ENCODE measurements at places on chromosomes 6 and 20.

DNA sequence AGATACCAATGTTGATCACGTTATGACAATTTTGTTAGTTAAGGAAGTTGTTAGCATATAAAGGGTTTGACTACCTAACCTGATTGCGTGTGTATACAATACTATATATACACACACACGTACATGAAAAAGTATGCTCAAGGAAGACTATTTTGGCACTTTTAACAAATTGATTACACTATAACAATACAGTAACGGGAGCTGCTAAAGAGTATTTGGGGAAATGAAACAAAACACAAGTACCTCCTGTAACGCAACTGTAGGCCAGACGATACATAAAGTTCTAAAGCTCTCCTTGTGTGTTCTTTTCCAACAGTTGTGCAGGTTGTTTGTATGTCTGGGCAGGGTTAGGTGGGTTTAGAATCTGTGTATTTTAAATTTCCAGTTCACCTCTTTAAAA is 98.7 kb downstream of the PLEKHG1 start:
- no peak for DNase-seq

GRCh38 chr20:53070706-53071392 is 98.7 kb downstream of the TSHZ2 start:
- no peak for DNase-seq

GRCh38 chr6:163554663-163555062 is 140.1 kb downstream of the QKI start:
- DNase-seq: peak; percentile 54

DNA sequence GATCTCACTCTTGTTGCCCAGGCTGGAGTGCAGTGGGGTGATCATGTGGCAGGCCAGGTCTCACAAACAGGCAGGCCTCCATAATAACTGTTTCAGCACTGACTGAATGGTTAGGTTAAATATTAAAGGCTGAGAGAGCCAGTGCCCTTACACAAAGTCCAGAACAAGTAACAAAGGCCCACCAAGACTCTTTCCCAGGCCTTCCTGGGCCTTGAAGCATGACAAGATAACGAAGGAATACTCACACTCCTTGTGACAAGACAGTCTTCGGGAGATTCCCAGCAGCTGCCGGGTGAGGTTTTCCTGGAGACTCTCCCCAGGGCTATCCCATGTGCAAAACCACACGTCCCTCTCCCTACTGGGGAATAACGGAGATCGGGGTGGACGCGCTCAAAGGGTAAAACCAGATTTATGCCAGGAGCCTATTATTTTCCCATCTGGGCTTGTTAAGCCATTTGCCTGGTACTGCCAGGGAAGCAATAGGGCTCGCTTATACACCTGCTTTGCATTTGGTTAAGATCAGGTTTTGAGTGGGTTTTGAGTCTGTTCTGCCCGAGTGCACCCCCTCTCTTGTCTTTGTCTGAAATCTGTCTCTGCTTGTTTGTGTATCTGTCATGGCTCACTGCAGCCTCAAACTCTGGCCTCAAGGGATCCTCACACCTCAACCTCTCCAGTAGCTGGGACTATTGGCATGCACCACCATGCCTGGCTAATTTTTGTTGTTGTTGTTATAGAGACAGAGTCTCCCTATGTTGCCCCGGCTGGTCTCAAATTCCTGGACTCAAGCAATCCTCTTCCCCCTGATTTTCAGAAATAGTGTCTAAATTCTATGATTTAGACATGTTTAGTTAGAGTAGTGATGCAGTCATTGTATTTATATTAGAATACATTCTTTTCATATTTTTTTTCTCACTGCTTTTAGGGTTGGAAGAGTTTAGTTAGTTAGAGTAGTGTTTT is 1.4 kb upstream of the ENPP3 start:
- DNase-seq: no peak

DNA sequence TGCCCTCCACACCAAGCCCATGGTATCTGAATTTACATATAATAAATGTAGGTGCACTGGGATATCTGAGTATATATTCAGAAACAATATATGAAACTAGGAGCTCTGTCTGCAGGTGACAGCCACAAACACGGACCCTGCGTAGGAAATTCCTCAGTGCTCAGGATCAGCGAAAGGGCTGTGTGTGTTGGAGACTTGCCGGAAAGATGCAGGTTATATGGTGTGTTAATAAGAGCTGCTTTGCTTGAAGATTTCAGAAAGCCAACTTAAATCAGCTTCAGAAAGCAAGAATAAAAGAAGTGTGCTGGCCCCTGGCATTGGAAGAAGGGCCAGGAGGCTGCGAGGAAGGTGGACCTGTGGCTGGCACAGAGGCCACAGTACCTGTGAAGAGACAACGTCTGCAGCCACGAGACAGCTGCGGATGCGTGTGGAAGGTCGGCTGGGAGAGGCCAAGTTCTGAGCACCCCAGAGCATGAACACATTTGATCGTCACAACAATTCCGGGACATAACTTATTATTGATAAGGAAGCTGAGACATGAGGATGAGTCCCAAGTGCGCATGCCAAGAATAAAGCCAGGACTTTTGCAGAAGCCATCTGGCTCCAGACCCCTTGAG is 183.2 kb downstream of the DLL1 start:
- no peak for DNase-seq

DNA sequence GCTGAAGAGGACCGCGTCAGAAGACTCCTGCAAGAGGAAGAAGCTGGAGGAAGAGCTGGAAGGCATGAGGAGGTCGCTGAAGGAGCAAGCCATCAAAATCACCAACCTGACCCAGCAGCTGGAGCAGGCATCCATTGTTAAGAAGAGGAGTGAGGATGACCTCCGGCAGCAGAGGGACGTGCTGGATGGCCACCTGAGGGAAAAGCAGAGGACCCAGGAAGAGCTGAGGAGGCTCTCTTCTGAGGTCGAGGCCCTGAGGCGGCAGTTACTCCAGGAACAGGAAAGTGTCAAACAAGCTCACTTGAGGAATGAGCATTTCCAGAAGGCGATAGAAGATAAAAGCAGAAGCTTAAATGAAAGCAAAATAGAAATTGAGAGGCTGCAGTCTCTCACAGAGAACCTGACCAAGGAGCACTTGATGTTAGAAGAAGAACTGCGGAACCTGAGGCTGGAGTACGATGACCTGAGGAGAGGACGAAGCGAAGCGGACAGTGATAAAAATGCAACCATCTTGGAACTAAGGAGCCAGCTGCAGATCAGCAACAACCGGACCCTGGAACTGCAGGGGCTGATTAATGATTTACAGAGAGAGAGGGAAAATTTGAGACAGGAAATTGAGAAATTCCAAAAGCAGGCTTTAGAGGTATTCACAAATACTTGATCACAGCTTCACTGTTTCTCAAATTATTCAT is 8.9 kb upstream of the SNRNP48 start:
- no peak for DNase-seq

- no peak for DNase-seq
Measured at GRCh38 chr6:100228437-100228833, 234.4 kb upstream of the MCHR2 start.

- no peak for DNase-seq
Measured at GRCh38 chr6:125983246-125983945, 2.9 kb upstream of the TRMT11 start.

DNA sequence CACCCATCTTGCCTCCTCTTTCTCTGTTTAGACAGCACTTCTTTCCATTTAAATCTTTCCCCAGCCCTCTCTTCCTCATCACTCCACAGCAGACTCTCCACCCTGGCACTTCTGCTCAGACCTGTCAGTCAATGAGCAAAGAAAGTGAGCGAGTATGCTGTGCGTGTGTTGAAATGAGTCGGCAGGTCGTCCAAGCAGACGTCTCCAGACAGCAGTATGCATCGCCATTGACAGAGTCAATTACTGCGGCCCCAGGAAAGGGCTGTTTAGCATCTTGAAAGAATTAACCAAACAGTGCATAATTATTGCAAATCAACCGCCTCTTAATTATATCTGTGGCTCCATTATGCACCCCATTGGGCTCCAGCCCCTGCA is 54.8 kb upstream of the KCNG1 start:
- no peak for DNase-seq

- DNase-seq: no peak
Measured at GRCh38 chr6:25088513-25088912, 152.8 kb upstream of the RIPOR2 start.
